ENCODE measurements at places on chromosomes 11 and 22. TPM values are rescaled to one million over a fixed set of nuclear protein-coding genes. Genes with fewer than 3 reads are reported as not detected.

GRCh38 chr22:19798891-19799293, 38.3 kb downstream of the TBX1 start:
- H3K27me3 ChIP-seq: no peaks in the 10 kb centered on the region
- H3K4me3 ChIP-seq: no peak overlapping the region
- H3K27ac ChIP-seq: no peak overlapping the region
- H3K36me3 ChIP-seq: no peaks in the 10 kb centered on the region
- H3K4me1 ChIP-seq: no peaks in the 10 kb centered on the region
- no peak for DNase-seq

- no peak for DNase-seq
- H3K27me3 ChIP-seq: no peaks in the 10 kb centered on the region
Measured at GRCh38 chr11:22199243-22199642, 6.4 kb downstream of the ANO5 start.

DNA sequence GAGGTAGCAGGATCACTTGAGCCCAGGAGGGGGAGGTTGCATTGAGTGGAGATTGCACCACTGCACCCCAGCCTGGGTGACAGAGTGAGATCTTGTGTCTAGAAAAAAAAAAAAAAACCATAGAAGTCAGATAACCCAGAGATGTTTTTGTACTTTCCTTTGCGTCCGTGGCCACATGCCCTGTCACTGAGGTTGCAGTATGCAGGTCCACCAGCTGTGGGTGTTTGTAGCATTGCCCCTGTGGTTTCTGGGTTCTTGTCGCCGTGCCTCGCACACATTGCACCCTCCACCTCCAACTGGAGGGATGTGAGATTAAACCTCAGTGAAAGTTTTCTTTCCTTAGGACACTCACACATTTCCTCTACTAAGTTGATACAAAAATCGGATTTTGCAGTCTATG, 70.3 kb downstream of the TNRC6B start:
- H3K36me3 ChIP-seq: no peaks in the 10 kb centered on the region
- H3K4me3 ChIP-seq: no peak overlapping the region
- H3K27ac ChIP-seq: no peak overlapping the region
- no peaks in the 10 kb centered on the region for H3K27me3 ChIP-seq
- no peaks in the 10 kb centered on the region for H3K4me1 ChIP-seq
- DNase-seq: no peak

DNA sequence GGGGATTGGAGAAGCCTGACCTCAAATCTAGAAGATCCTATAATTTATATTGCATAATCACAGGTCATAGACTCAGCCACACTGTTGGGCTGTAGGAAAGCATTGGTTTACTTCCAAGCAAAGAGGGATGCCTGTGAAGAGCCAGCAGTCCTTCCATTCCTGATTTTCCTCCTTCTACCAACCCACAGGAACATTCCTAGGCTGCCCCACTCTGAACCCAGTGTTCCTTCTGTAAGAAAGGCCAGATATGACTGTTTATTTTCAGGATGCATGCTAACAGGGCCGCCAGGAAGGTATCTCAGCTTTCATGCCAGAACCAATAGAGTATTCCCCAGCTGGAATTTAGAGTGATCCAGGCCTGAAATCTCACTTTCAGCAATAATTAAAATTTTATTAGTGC, 197.1 kb downstream of the ETS1 start:
- H3K36me3 ChIP-seq: no peaks in the 10 kb centered on the region
- DNase-seq: no peak
- H3K27ac ChIP-seq: no peak overlapping the region
- no peaks in the 10 kb centered on the region for H3K27me3 ChIP-seq

DNA sequence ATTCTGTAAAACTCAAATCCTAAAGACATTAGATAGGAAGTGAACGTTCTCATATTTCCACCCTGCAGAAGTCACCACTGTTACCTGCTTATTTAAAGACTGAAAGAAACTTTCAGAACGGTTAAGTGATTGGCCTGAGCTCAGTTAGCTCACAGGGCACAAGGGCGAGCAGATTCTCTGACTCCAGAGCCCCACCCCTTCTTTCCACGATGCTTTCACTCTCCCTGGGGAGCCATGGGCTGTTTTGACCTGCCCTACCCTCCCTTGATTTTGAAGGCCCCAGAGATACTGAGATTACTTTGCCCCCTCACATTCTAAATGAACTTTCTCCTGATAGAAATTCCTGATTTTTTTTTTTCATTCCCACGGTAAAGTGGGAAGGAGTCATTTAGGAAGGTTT, 33.9 kb downstream of the ARHGAP1 start:
- H3K27ac ChIP-seq: peak overlapping the region; percentile 48
- H3K4me1 ChIP-seq: peaks cover 2% of the 10 kb centered on the region
- DNase-seq: no peak

TNNT3 gene
- 54.3 TPM for total RNA-seq

DNA sequence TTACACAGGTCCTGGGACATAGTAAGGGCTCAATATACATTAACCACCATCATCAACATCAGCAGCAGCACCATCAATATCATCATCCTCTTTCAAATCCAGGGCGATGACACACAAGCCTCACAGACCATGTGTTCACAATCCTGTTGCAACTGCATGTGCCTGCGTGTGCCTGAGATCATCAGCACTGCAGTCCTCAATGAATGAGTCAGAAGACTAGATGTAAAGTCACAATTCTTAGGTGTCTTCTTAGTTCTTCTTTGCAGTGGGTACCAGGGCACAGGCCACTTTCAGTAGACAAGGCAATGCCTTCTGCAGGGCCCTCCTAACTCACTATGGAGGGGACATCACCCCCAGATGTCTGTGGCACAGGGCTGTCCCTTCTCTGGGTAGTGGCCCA, 111.1 kb downstream of the MYO18B start:
- DNase-seq: no peak
- no peaks in the 10 kb centered on the region for H3K4me1 ChIP-seq
- no peaks in the 10 kb centered on the region for H3K36me3 ChIP-seq
- no peaks in the 10 kb centered on the region for H3K27me3 ChIP-seq
- no peak overlapping the region for H3K27ac ChIP-seq

- peaks cover 2% of the 10 kb centered on the region for H3K4me1 ChIP-seq
- H3K4me3 ChIP-seq: no peak overlapping the region
- no peaks in the 10 kb centered on the region for H3K27me3 ChIP-seq
Measured at GRCh38 chr11:35587972-35588371, 30.3 kb upstream of the FJX1 start.

FTH1 gene
- total RNA-seq: 2,677 TPM

DNA sequence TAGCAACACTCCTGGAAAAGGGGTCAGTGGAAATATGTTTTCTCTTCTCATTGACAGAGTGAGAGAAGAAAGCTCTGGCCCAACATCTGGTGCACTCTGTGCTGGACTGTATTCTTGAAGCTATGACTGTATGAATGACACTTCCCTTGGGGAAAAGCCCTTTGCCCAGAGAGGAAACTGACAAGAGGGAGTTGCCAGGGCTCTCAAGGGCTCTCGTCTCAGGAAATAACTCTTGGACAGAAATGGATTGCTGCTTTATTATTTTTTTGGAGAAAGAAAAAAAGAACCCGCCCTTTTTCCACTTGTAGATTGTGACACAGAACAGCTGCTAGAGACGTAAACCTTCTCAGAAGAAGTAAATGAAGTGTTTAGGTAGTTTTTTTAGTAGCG, 11.4 kb downstream of the ETS1 start:
- H3K27me3 ChIP-seq: no peaks in the 10 kb centered on the region
- no peak for DNase-seq
- no peak overlapping the region for H3K4me3 ChIP-seq

TMPRSS6 gene
- not detected for total RNA-seq

DNA sequence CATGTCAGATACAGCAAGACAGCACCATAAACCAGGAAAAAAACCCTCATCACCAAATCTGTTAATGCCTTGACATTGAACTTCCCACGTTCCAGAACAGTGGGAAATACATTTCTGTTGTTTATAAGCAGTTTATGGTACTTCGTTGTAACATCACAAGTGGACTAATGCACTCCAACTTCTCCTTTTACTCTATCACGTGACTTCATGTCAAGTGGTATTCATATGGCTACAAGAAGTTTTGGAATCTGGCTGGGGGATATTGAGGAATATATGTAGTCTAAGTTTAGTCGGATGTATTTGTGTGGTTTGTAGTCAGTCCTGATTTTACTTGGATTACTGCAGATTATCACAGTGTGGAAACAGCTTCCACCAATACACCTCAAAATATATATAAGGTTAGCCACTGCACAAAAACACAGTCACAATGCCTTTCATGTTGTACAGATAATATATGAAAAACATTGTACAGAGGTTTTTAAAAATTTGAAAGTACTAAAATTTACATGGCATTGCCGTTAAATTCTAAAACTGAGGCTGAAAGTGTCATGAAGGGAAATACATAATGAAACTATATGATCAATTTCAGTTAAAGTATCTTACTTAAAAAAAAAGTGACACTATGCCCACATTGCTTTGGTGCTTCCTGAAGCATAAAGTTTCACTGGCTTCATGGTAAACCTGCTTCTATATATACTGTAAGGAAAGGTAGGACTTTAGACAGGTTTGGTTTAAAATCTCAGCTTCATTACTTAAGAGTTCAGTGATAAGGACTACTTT, 134.1 kb downstream of the CASP12 start:
- no peaks in the 10 kb centered on the region for H3K27me3 ChIP-seq
- no peak overlapping the region for H3K4me3 ChIP-seq
- no peaks in the 10 kb centered on the region for H3K4me1 ChIP-seq
- DNase-seq: no peak
- H3K36me3 ChIP-seq: no peaks in the 10 kb centered on the region

GRCh38 chr11:10844796-10845195, 13.1 kb downstream of the ZBED5 start:
- no peak for DNase-seq
- H3K4me3 ChIP-seq: no peak overlapping the region
- no peak overlapping the region for H3K27ac ChIP-seq
- H3K4me1 ChIP-seq: no peaks in the 10 kb centered on the region

SSTR3 gene
- total RNA-seq: not detected

DNA sequence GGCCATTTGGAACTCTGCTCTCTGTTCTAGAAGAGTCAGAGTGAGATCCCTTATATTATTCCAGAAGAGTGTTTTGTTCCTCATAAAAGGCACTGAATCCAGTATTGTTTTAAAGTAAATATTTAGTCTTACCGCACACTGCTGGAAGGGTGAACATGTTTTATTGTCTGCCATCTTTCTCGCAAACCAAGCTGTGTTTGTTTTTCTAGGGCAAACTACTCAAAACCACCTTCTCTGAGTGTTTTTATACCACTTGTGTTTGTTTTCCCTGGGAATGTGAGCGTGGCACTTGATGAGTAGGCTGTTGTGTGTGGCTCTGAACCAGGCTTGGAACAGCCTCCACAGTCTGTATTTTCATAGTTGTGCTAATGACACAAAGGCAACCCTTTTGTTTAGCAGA, 89.8 kb downstream of the DBX1 start:
- H3K27ac ChIP-seq: no peak overlapping the region
- no peaks in the 10 kb centered on the region for H3K27me3 ChIP-seq
- peaks cover 9% of the 10 kb centered on the region for H3K36me3 ChIP-seq
- H3K4me1 ChIP-seq: no peaks in the 10 kb centered on the region
- DNase-seq: no peak

GRCh38 chr11:75809991-75810390, 5.0 kb upstream of the UVRAG start:
- H3K36me3 ChIP-seq: no peaks in the 10 kb centered on the region
- DNase-seq: no peak

- no peak for DNase-seq
- no peak overlapping the region for H3K27ac ChIP-seq
- no peak overlapping the region for H3K4me3 ChIP-seq
- H3K27me3 ChIP-seq: no peaks in the 10 kb centered on the region
- H3K36me3 ChIP-seq: no peaks in the 10 kb centered on the region
- no peaks in the 10 kb centered on the region for H3K4me1 ChIP-seq
Measured at GRCh38 chr11:72534371-72535193, 100.3 kb upstream of the CLPB start.

GRCh38 chr11:128520888-128521681, 66.3 kb downstream of the ETS1 start:
- H3K4me1 ChIP-seq: peaks cover 2% of the 10 kb centered on the region
- no peaks in the 10 kb centered on the region for H3K36me3 ChIP-seq
- no peaks in the 10 kb centered on the region for H3K27me3 ChIP-seq
- peak overlapping the region; percentile 91 for H3K4me3 ChIP-seq

Measured in aorta (tissue), 5 donors.